ENCODE measurements at places on chromosomes 6 and 20.
A peak's percentile ranks its signal among the peaks of the same experiment; 100 is the strongest.

- no peak for DNase-seq
Observed at GRCh38 chr6:90973188-90973587, 386.3 kb upstream of the MAP3K7 start.

GRCh38 chr6:100138346-100139022, 144.5 kb upstream of the MCHR2 start:
- DNase-seq, result no peak

DNA sequence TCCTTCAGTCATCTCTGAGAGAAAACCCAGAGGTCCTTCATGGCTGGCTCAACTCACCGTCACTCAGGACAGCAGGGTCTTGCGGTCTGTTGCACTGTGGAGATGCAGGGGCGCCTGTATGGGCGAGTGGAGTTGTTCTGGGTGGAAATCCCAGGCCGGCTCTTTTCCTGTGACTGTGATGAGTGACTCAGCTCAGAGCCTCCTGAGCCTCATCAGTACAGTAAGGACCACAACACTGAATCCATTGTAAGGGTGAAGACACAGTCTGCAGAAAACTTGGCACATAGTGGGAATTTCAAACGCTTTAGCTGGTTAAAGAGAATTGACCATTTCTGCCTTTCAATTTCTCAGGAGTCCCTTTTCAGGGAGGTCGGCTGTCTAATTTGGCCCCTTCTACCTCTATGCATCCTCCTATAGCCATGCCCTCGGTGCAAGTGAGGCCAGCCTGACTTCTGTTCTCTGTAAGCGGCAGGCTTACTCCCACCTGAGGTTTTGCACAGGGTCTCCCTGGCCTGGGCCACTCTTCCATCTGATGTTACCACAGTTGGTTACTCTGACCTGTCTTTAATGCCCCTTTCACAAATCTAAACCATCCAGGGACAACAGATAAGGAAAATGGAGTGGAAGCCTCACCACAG, 35.5 kb upstream of the TBXT start:
- no peak for DNase-seq

DNA sequence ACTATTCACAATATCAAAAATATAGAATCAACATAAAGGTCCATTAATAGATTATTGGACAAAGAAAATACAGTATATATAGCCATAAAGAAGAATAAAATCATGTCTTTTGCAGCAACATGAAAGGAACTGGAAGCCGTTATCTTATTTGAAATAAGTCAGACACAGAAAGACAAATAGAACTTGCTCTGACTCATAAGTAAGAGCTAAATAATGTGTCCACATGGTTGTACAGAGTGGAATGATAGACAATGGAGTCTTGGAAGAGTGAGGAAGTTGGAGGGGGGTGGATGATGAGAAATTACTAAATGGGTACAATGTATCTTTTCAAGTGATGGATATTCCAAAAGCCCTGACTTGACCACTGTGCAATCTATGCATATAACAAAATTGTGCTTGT, 613.5 kb downstream of the PHF3 start:
- DNase-seq, result no peak

DNA sequence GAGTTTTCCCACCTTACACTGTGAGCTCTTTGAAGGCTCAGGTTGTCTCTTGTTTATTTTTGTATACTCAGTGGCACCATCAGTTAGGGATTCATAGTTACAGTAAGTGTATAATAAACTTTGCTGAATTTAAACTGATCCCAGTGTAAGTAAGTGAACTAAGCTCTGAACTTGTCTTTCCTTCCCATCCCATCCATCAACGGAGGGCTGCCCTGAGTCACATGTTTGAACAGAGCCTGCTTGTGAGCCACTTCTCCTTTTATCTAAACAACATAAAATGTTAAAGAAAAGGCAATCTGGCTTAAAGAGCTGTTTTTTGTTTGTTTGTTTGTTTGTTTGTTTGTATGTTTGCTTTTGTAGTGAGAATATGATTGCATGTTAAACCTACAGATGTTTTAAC, 185.7 kb upstream of the MARCKS start:
- no peak for DNase-seq

DNA sequence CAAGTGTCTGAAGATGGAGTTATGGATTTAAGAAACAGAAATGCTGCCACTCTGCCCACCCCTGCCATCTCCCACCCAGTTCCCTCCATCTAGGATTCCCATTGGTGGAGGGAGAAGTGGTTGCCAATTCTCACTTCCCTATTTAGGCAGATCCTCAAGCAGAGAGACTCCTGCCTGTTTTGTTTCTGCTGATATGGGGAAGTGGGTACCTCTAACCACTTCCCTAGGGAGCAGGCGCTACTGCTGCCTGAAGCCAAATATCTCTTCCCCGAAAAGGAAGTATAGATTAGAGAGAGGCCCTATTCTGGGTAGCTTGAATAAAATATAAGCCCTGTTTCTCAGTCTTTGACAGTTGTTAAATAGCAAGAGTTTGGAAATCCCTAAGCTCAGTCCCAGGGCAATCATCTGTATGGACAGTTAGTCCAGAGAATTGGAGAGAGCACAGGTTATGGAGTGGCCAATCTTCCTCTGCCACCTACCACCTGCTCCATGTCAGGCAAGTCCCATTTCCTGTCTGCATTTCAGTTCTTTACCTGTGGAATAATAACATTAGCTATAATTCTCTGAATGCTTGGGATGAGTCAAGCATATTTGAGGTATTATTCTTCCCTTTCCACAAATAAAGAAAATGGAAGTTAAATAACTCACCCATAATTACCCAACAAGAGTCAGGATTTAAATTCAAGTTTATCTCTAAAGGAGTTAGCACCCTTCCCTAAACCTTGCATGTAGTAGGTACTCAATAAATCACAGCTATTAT, 2.6 kb upstream of the ADGB start:
- DNase-seq, result peak; percentile 19

DNA sequence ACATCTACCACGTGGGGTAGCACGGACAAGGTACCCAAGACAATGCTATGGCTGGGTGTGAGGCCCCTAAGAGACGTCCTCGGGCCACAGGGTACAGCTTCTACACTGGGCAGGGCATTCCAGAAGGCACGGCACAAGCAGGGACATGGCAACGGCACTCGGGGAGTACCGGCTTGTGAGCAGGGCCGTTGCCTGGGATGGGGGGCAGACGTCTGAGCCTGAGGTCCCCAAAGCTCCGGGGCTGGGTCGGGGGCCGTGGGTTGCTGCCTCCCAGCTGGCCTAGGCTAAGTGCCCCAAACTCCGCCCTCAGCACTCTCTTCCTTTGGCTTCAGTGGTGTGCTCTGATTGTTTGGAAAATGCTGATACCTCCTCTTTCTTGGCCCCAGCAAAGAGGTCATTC, 110.6 kb downstream of the SULF2 start:
- no peak for DNase-seq

DNA sequence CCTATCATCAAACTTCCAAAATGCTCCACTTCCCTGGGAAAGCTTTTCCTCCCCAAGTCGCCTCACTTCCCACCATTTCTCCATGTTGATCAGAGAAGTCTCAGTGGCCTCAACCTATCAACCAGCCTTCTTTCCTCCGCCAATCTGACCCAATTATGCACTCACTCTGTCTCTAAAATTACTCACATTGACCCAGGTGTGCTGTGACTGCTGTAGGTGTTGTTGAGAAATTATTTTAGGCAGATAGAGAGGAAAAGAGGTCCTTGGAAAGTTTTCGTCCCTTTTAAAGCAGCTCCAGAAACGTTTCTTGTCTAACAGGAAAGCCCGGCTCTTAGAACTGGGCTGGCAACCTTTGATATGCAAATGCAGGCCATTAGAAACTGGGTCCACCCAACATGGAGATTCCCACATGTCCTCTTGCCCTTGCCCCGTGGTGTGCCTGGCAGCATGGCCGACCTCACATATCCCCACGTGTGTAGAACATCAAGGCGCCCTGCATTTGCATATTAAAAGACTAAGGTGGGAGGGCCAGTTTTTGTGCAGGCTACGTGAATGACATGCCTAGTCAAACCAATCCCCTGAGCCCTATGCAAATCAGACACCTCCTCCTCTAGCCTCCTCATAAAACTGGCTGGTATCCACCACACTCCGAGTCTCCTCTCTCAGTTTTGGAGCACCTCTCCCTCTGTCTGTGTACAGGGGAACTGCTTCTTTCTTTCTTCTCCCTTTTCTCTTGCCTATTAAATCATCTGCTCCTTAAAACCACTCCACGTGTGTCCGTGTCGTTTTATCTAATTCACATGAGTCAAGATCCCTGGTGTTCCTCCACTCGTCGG, 12.9 kb downstream of the IPCEF1 start:
- no peak for DNase-seq

DNA sequence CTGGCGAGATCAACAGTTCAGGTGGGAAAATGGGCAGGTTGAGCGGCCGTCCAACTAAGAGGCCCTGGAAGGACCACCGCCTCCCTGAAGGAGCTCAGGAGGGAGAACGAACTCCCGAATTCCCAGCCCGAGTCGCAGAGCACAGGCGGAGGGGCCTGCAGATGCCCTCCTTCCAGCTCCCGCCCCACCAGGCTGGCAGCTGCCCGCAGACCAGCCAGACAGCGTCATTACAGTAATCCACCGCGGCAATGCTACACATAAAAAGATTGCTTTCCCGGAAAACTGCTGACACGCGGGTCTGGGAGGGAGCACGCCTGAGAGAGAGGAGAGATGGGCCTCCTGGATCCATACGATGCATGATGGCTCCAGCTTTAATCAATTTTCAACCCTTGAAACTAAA, 30.5 kb upstream of the SLCO4A1 start:
- no peak for DNase-seq

- no peak for DNase-seq
Observed at GRCh38 chr6:45685076-45685475, 307.3 kb upstream of the SUPT3H start.

- no peak for DNase-seq
Observed at GRCh38 chr6:40338306-40338705, 248.9 kb downstream of the LRFN2 start.

GRCh38 chr6:87908978-87909811, 138.4 kb upstream of the SPACA1 start:
- DNase-seq, result no peak

DNA sequence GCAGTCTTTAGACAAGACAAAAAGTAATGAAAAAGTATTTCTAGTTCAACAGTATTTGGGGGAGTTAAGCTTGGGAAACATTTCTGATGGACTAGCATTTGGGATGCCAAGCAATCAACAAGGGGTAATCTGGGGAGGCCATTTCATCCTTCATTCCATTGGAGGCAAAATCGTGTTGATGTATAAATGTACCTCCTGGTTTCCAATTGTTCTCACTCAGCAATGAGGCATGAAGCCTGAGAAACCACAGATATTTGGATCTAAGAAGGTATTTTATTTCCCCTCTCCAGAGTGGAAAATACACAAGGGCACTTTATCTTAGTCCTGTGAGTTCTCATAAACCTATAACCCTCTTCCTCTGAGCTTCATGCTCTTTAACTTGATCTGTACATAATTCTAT, 68.2 kb downstream of the TBX18 start:
- DNase-seq, result no peak

DNA sequence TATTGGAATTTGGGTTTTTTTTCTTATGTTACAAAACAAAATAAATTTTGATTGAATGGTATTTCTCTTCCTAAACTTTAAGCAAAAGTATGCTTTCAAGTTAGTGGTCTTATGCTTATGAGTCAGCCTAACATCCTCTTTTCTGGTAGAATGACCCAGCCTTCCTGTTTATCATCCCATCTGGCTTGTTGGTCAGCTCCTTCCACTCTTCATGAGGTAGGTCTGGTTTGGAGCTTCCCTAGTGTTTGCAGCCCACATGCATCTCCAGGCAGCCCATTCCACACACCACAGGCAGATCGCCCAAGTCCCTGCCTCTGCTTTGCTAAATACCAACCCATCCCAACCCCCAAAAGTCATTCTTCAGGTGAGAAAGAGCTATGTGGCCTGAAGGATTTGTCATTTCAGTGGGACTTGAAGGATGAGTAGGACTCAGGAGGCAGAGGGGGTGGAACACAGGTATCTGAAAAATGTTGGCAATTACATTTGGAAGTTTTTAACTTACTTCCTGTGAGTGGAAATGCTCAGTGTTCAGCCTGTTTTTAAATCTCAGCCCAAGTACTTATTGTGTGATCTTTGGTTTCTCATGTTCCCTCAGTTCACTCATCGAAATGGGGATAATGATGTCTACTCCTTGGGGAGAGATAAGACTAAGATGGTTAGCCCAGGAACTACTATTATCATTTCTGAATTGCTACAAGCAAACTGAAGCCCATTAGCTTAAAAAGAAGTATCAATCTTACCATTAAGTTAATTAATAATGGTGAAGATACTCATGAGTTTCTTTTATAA, 294.0 kb downstream of the ADGB start:
- no peak for DNase-seq

DNA sequence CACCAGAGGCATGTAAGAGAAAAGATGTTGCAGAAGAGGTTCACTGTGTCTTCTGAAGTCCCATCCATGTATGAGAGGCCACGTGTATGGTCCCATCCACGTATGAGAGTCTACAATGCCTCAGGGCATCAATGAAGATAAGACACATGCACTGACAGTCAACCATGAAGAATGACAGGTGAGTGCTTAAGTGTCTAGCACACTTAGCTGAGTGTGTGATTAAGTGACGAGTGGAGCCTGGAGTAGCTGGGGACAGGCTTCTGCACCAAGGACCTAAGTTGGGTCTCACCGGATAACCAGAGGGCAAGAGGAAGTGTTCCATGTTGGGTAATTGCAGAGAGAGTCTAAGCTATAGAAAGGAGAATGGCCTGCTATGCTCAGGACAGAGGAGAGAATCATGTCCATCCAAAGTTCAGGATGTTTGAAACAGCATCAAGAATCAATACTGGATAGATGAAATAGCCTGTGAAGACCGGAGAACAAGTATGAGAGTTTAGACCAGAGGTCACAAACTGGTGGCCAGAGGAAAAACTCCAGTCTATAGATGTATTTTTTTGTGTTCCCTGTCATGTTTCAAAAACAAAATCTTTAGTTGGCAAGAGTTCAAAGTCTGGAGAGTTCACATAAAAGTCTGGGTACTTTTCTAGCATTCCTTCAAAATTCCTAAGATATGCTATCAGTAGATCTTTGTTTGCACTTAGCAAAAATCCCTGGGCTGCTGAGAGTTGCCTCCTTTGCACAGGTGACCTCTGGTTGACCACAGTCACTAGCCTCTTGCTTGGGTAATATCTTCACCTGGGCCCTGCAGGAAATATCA, 165.8 kb downstream of the KIF16B start:
- DNase-seq, result no peak

- DNase-seq, result no peak
Observed at GRCh38 chr20:6434131-6434530, 311.3 kb upstream of the FERMT1 start.

GRCh38 chr20:62198496-62198895, 15.7 kb downstream of the MTG2 start:
- no peak for DNase-seq

GRCh38 chr6:142118925-142119324, 13.8 kb upstream of the GJE1 start:
- DNase-seq, result no peak

GRCh38 chr6:56689114-56689513, 46.4 kb upstream of the DST start:
- no peak for DNase-seq

GRCh38 chr6:161111261-161111660, 119.7 kb downstream of the MAP3K4 start:
- DNase-seq, result peak; percentile 67

GRCh38 chr6:72940265-72940664, 285.0 kb downstream of the KHDC1L start:
- no peak for DNase-seq

Data from CD4-positive, alpha-beta T cell (primary cell).